A673 (cell line): ENCODE measurements at places on chromosomes 2 and 18. TPM values are rescaled to one million over a fixed set of nuclear protein-coding genes. Genes with fewer than 3 reads are reported as not detected.

The PTPRN gene
- total RNA-seq = 0.30 TPM in 1 of 2 replicates, not detected in the other

The RIT2 gene
- not detected in 2 replicates for total RNA-seq

The ICOS gene
- not detected in 2 replicates for total RNA-seq

The PLEKHM3 gene
- total RNA-seq = 6.5 TPM in 2 replicates

The TMEM200C gene
- not detected in 2 replicates for total RNA-seq

The MXD1 gene
- 2.7 and 3.7 TPM in 2 replicates for total RNA-seq

The CLEC4F gene
- 0.67 and 1.1 TPM in 2 replicates for total RNA-seq

The IL18R1 gene
- not detected in 2 replicates for total RNA-seq

The SCN1A gene
- total RNA-seq = 0.62 and 0.83 TPM in 2 replicates

The PID1 gene
- 1.5 and 1.9 TPM in 2 replicates for total RNA-seq

The QPCT gene
- 2.2 and 4.2 TPM in 2 replicates for total RNA-seq

The FAP gene
- 0.88 and 2.3 TPM in 2 replicates for total RNA-seq

The TMEM185B gene
- total RNA-seq = 28.6 and 34.5 TPM in 2 replicates

The HOXD13 gene
- total RNA-seq = 32.7 and 33.8 TPM in 2 replicates

The TRABD2A gene
- total RNA-seq = 0.46 and 0.67 TPM in 2 replicates

The UGP2 gene
- total RNA-seq = 60.3 and 70.4 TPM in 2 replicates

The INHBB gene
- 0.09 TPM in 2 replicates for total RNA-seq

The FHL2 gene
- 3.2 and 4.7 TPM in 2 replicates for total RNA-seq

The FOXI3 gene
- 0.11 TPM in 2 replicates for total RNA-seq

The IL37 gene
- total RNA-seq = not detected in 2 replicates

The ZNF638 gene
- total RNA-seq = 113 and 126 TPM in 2 replicates
